Ovary (tissue), 10 donors: ENCODE measurements at places on chromosomes 7 and 10.

GRCh38 chr10:130141038-130141437 is 4.8 kb downstream of the GLRX3 start:
- DNase-seq, result no peak

DNA sequence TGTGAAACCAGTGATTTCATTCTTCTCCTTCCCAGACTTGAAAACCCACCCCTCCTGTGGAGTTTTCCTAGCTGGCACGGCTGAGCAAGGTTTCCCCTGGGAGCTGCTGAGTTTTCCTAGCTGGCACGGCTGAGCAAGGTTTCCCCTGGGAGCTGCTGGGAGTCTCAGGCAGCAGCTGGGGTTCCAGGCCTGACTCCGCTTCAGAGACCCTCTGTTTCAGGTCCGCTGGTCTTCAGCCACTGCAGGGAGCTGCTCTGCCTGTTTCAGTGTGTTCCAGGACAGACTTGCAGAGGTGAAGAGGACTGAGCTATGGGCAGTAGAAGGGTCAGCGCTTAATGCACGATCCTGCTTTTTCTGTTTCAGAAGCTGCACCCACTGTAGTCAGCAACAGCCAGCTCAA is 104.9 kb downstream of the XRCC2 start:
- DNase-seq, result no peak

- no peak for DNase-seq
Observed at GRCh38 chr7:9937944-9938631, 1035.6 kb upstream of the PHF14 start.

GRCh38 chr7:18467011-18467410 is 28.5 kb upstream of the HDAC9 start:
- no peak for DNase-seq

DNA sequence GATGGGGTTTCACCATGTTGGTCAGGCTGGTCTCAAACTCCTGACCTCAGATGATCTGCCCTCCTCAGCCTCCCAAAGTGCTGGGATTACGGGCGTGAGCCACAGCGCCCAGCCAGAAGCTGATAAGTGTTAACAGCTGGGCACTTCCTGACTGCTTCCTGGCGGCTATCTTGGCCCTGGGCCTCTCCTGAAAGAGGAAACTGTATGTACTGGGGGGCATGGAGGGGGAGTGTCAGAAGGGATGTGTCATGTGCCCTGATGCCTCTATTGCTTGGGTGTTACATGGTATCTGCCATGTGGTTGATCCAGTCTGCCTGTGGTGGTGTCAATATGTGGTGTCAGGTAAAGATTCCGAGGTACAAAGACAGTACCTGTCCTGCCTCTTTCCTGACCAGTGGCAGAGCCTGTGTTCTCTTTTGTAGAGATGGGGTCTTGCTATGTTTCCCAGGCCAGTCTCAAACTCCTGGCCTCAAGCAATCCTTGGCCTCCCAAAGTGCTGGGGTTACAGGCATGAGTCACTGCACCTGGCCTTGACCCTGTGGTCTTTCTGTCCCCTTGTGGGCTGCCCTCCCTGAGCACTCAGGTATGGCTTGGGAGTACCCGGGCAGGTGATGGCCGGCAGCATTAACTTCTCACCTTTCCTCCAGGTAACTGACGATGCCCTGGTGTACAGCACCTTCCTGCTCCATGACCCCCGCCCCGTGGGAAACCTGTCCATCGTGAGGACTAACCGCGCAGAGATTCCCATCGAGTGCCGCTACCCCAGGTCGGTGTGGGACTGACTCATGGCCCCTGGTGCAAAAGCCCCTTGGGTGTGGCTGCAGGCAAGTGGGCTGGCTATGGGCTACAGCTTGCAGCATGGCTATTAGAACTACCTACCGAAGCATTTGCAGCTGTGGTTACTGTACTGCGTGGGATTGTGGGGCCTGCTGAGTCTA is 4.4 kb downstream of the ZP3 start:
- DNase-seq, result no peak

GRCh38 chr10:19651549-19651948 is 164.7 kb upstream of the PLXDC2 start:
- no peak for DNase-seq

GRCh38 chr10:97584060-97584797 is at the start of gene HOGA1:
HOGA1 (plus strand) TSS chr10:97584389; CDS start chr10:97584704, 315 bp downstream.
- DNase-seq, result no peak

- DNase-seq, result no peak
Observed at GRCh38 chr10:117615649-117616048, 73.1 kb downstream of the EMX2 start.

DNA sequence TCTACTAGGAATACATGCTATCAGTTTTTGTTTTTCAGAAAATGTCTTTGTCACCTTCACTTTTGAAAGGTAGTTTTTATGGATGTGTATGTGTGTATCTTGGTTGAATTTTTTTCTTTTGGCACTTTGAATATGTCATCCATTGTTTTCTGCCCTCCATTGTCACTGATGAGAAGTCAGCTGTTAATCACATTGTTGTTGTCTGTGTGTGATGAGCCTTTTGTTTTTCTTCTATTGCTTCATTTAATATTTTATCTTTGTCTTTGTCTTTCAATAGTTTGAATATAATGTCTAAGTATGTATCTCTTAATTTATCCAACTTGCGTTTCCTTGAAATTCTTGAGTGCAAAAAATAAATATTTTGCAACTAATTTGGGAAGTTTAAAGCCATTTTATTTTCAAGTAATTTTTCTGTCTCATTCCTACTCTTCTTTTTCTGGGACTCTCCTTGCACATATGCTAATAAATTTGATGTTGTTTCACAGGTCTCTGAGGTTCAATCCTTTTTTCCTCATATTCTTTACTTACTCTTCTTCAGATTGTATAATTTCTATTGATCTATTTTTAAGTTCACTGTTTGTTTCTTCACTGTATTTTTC is 546.9 kb upstream of the GHITM start:
- no peak for DNase-seq

GRCh38 chr10:96292971-96293920 is 11.0 kb upstream of the DNTT start:
- no peak for DNase-seq

DNA sequence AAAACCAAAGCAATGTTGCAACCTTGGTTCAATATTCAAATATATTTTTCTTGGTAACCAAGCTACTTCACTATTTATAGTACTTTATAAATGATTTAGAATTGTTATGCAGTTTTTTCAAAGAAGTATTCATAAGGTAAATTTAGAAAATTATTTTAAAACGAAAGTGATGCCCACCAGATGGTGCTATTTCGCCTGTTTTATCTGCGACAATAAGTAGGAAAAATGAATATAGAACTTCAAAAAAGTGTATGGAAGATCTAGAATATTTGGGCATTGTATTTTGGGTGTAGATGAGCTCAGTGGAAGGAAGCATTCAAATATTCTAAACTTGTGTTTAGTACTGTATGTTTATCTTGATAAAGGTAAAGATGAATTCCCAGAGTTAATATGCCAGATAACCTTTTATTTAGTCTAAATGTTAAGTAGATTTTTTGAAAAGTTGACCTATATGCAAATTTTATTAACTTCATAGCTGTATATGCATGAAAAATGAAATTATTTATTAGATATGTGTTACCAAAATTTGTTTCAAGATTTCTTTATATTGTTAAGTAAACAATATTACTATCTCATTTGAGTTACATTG is 93.2 kb downstream of the ADK start:
- peak; percentile 23 for DNase-seq

DNA sequence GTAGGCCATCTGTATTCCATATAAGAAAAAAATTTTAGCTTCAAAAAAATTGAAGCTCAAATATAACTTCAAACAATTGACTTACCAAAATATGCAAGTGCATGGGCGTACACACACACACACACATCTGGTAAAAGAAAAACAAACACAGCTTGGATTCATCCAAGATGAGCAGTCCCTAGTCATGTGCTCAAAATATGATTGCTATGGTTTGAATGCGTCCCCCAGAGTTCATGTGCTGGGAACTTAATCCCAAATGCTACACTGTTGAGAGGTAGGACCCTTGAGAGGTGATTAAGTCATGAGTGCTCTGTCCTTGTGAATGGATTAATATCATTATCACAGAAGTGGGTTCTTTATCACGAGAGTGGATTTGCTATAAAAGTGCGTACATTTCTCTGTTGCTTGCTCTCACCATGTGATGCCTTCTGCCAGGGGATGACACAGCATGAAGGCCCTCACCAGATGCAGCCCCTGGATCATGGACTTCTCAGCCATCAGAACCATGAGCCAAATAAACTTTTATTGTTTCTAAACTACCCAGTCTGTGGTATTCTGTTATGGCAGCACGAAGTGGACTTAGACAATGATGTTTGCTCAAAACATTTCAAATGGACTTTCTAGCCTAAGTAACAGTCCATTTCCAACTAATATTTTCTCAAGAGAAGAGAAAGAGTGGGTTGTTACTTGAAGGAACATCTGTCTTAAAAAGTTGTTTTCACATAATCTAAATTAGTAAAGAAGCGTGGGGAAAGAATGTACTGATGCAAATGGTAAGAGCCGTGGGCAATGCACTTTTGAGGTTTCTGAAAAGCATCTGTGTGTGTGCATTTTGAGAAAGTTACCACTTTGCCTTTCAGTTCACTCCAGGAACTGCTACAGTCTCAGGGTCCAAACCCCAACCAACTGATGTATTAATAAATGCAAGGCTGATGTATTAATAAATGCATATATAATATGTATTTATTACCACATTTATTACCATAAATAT is 15.1 kb upstream of the SVIL start:
- DNase-seq, result no peak

DNA sequence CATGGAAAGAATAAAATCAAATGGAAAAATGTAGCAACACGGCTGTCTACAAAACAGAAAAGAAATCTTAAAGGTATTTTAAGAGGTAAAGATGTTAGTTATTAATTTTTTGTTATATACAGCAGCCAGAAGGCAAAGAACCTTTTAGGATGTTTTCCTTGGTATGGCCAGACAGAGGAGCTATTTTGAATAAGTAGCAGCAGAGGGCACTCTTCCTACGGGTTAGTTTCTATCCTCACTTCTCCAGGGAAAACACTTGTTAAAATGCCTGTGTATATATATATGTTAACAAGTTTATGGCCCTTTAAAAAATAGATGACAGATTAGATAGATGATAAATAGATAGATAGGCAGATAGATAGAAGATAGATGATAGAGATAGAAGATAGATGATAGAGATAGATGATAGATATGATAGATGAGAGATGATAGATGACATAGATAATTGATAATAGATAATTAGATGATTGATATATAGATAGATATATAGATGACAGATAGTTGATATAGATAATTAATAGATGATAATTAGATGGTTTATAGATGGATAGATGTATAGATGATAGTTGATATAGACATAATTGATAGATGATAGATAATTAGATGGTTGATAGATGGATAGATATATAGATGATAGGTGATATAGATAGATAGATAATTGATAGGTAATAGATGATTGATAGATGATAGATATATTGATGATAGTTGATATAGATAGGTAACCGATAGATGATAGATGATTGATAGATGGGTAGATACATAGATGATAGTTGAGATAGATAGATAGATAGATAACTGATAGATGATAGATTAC is 57.8 kb upstream of the WIPF3 start:
- no peak for DNase-seq

GRCh38 chr7:142796501-142797390 is 26.0 kb downstream of the PRSS2 start:
- DNase-seq, result peak; percentile 47

- DNase-seq, result no peak
Observed at GRCh38 chr10:77857272-77857671, 69.3 kb downstream of the DLG5 start.

DNA sequence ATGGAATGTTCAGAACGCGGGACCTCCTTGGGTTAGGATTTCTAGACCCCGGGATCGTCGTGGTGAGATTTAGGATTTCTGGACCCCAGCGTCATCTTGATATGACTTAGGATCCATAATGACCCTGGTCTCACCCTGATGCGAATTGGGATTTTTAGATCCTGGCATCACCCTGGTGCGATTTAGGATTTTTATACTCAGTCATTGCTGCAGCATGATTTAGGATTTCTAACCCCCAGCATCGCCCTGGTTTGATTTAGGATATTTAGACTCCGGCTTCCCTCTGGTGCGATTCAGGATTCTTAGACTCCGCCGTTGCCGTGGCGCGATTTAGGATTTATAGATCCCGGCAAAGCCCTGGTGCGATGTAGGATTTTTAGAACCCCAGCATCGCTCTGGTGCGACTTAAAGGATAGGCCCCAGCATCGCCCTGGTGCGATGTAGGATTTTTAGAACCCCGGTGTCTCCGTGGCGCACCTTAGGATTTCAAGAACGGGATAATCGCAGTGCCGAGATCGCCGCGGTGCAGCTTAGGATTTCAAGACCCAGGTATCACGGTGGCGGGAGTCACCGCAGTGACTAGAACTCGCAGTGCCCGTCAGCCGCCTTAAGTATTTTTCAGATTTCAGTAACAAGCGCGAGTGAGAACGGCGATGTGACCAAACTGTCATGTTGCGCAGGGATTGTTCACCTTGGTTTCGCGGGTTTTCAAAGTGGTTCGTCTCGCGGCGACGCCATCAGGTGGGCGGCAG is 814 bp downstream of the MEST start:
- DNase-seq, result no peak

DNA sequence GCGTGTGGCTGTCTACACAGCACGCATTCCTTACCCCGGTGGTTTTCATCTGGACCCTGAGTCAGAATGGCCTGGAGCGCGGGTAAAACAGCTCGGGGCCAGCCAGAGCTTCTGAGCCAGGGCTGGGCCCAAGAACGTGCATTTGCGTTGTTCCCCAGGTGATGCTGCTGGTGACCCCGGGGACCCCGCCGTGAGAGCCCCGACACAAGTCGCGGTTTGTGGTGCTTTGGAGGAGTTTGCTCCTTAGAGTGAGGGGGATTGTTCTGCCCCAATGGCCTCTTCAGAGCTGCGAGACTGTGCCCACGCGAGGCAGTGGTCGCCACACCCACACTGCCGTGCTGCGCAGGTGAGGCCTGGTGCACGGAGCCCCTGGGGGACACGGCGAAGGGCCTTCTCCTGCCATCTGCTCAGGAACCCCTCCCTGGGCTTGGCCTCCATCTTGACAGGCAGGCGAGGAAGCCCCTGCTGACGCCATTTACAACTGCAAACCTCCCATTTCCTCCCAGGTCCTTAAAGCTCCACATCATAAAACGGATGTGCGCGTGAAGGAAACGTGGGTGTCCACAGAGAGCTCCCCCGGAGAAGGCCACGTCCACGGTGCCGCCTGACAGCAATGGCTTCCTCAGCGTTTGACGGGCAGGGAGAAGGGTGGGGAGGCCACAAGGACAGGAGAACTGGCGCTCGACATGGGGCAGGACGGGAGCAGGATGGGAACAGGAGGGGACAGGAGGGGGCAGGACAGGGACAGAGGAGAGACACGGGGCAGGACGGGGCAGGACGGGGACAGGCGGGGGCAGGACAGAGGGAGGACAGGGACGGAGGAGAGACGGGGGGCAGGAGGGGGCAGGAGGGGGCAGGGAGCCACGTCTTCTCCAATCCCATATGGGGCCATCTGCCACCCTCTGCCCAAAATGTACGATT is 477.2 kb downstream of the DNAJB6 start:
- no peak for DNase-seq

DNA sequence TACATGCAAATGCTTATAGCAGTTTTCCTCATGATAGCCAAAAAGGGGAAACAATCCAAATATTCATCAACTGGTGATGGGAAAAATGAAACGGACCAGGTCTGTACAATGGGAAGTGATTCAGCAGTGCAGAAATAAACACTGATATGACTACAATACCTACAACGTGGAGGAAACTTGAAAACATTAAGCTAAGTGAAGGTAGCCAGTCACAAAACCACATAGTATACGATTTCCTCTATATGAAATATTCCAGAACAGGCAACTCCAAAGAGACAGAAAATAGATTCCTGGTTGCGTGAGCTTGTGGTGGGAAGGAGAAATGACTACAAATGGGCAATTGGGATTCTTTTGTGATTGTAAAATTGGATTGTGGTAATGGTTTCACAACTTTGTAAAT is 263.1 kb upstream of the PITRM1 start:
- no peak for DNase-seq
